ENCODE measurements at places on chromosomes 1 and 21. TPM values are rescaled to one million over a fixed set of nuclear protein-coding genes. Genes with fewer than 3 reads are reported as not detected.

SH3D21 gene
- total RNA-seq: 1.5 TPM

SPATA17 gene
- total RNA-seq: not detected

LIX1L gene
- total RNA-seq: 21.1 TPM

B3GALT5 gene
- total RNA-seq: under 0.01 TPM

ZBED6 gene
- total RNA-seq: 10.0 TPM

OR10Z1 gene
- total RNA-seq: not detected

S100A2 gene
- 0.51 TPM for total RNA-seq

AADACL4 gene
- total RNA-seq: not detected

KCNT2 gene
- 0.17 TPM for total RNA-seq

MYBPHL gene
- not detected for total RNA-seq

NIPAL3 gene
- total RNA-seq: 25.4 TPM

MCOLN3 gene
- not detected for total RNA-seq

AIRE gene
- total RNA-seq: not detected

TSPAN1 gene
- 0.28 TPM for total RNA-seq

HSPB7 gene
- total RNA-seq: not detected

KRTAP19-3 gene
- total RNA-seq: not detected

CAPN9 gene
- total RNA-seq: not detected

DLGAP3 gene
- total RNA-seq: not detected

SLC6A17 gene
- 0.84 TPM for total RNA-seq

HSD3B1 gene
- not detected for total RNA-seq

NTMT2 gene
- total RNA-seq: not detected

CELA3B gene
- total RNA-seq: not detected

KMO gene
- not detected for total RNA-seq

LCE1A gene
- total RNA-seq: not detected

VSIG8 gene
- total RNA-seq: 0.09 TPM

ZNF683 gene
- total RNA-seq: not detected

FAM76A gene
- 9.9 TPM for total RNA-seq

TYW3 gene
- total RNA-seq: 17.0 TPM

FCRL5 gene
- not detected for total RNA-seq

SYT2 gene
- total RNA-seq: not detected

RBBP5 gene
- total RNA-seq: 24.5 TPM

PARS2 gene
- 4.8 TPM for total RNA-seq

PAPPA2 gene
- total RNA-seq: under 0.01 TPM

LIPI gene
- not detected for total RNA-seq

NCF2 gene
- total RNA-seq: not detected
